M059J (cell line): ENCODE measurements at places on chromosomes 6 and 20. TPM values are rescaled to one million over a fixed set of nuclear protein-coding genes. Genes with fewer than 3 reads are reported as not detected.
A peak's percentile ranks its signal among the peaks of the same experiment; 100 is the strongest.

DNA sequence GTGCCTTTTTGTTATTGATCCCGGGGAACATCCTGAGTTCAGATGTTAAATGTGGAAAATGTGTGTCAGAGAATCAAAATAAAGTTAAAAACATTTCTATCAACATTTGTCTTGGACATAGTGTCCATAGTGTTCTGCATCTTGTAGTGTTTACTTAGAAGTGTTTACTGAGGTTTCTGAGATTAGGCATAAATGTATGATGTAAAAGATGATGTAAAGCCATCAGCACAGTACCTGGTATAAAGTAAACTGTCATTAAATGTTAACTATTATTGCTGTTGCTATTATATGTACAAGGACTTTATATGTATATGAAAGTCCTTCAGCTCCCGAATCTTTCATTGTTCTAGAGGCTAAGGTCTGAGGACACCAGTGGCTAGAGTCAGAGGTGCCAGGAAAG, 28.2 kb upstream of the VEGFA start:
- DNase-seq: no peak

KIAA0408 gene
- 2.2 and 3.0 TPM in 2 replicates for total RNA-seq

GRCh38 chr6:209432-210103, 82.7 kb upstream of the DUSP22 start:
- DNase-seq: no peak

- DNase-seq: peak; percentile 87
Observed at GRCh38 chr20:4592316-4593148, 129.2 kb upstream of the PRND start.

GRCh38 chr6:137655291-137655690, 161.1 kb upstream of the OLIG3 start:
- no peak for DNase-seq

DNA sequence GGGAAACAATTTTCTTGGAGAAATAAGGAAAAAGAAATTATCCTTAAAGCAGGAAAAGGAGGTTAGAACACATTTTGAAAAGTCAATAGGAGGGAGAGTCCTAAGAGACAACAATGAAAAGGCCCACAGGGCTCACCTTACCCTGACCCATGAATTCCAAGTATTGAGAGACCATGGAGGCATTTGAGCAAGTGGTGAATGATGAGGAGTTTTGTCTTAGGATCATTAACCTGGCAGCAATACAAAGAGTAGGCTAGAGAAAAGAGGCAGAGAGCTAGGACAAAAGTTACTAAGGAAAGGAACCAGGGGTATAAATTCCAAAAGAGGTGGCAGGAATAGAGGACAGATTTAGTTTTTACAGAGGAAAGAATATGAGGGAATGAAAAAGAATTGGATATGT, 44.7 kb downstream of the PACRG start:
- no peak for DNase-seq

GRCh38 chr20:39946931-39947330, 742.1 kb downstream of the MAFB start:
- DNase-seq: no peak

- DNase-seq: no peak
Observed at GRCh38 chr20:41526327-41526726, 91.8 kb downstream of the CHD6 start.
